ENCODE measurements at places on chromosomes 11 and 22.

DNA sequence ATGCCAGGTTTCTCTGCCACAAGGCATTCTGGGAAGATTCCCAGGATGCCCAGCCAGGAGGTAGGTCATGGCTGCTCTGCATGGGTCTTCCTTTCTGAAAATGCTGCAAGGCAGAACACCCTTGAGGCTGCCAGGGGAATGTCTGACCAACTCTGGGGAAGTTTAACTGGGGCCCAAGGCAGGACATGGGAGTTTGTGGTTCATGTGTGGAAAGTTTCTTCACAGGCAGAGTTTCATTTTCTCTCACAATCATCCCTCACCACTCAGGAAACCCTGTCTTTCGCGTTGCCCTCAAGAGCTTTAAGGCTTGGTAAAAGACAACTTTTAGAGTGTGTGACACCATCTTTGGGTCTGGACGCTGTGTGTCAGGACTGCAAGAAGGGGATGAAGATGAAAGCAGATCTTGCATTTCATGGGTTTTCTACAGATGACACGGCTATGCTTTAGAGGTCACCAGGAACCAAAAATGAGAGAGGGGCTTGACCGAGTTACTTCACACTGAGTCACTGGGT, 133.5 kb downstream of the CD44 start:
- DNase-seq = no peak

DNA sequence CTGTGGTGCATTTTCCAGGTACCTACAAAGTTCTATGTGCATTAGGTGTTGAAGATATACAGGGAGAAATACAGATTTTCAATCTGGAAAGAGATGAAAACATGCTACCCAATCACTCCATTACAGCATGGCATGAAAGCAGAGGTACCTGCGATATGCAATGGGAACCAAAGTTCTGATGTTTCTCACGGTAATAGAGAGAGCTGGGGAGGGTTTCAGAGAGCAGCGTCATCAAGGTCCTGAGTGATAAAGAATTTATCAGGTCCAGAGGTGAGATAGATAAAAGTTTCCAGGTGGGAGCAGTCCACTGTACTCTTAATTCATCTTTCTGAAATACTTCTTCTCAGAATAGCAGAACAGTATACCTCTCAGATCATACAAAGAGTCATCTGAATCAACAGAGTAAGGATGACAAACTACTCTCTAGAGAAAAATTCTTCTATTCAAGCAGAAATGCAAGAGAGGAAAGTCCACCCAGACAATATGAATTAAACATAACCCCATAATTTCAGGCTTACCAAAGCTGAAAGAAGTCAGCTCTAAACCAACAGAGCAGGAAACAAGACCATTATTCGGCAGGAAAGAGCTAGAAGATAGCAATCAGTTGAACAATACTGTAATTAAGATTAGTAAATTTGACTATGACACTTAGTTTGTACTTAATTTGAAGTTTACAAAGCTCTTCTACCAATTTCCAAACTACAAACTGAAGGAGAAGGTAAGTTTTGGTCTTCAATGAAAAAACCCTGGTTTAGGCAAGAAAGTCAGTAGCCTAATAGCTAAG, 12.8 kb downstream of the CTSC start:
- no peak for DNase-seq

GRCh38 chr11:75513250-75513649, 12.5 kb downstream of the GDPD5 start:
- DNase-seq = no peak

DNA sequence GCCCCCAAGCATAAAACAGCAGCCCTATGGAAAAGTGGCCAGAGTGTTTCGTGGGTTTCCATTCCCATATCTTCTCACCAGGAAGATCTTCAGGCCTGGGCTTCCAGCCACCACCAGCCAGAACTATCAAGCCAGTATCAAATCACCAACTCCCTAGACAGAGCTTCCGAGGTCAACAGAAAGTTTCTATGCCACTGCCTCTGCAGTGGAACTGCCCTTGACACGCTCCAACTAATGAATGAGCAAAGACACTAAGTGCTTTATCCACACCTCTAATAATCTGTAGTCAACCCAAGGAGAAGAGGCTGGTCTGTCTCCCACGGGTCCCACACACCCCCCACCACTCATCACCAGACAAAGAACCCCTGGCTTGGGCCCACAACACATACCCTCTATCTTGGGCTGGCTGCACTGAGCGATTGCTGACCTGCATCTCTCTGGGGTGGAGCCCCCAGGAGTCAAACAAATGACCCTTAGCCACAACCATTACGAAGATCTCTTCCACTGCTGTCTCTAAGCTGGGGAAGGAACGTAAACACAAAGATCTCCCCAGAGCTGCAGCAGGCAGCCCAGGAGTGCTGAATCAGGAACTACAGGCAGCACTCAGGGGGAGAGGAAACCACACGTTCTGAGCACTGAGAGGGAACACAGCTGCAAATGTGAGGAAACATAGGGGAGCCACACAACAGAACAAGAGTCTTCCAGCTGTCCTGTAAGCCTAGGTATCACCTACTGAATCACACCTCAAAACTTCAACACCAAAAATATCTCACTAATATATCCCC, 9.7 kb downstream of the OR5AN1 start:
- peak; percentile 13 for DNase-seq

- DNase-seq = no peak
Observed at GRCh38 chr22:39128508-39128907, 24.0 kb downstream of the CBX7 start.

- DNase-seq = peak; percentile 17
Observed at GRCh38 chr22:37098976-37099591, 10.4 kb downstream of the TMPRSS6 start.
